Neuronal stem cell (in vitro differentiated cells): ENCODE measurements at places on chromosomes 6 and 20.

GRCh38 chr6:159249128-159249527 lies 79.9 kb downstream of the FNDC1 start:
- H3K27me3 ChIP-seq = no peaks in the 10 kb centered on the region
- H3K36me3 ChIP-seq = no peaks in the 10 kb centered on the region
- DNase-seq = no peak
- H3K27ac ChIP-seq = no peak overlapping the region

- no peak for DNase-seq
- no peak overlapping the region for H3K4me3 ChIP-seq
- peaks cover 2% of the 10 kb centered on the region for H3K36me3 ChIP-seq
Observed at GRCh38 chr6:170230520-170231292, 60.2 kb downstream of the DLL1 start.

GRCh38 chr6:158002249-158002950 lies 20.7 kb downstream of the SYNJ2 start:
- H3K36me3 ChIP-seq = no peaks in the 10 kb centered on the region
- no peak overlapping the region for H3K27ac ChIP-seq
- no peaks in the 10 kb centered on the region for H3K27me3 ChIP-seq
- H3K4me3 ChIP-seq = no peak overlapping the region
- DNase-seq = no peak

- H3K36me3 ChIP-seq = peaks cover 2% of the 10 kb centered on the region
- no peak for DNase-seq
- H3K27me3 ChIP-seq = no peaks in the 10 kb centered on the region
- H3K4me3 ChIP-seq = no peak overlapping the region
- H3K4me1 ChIP-seq = no peaks in the 10 kb centered on the region
Observed at GRCh38 chr6:88908598-88909548, 54.5 kb downstream of the RNGTT start.

DNA sequence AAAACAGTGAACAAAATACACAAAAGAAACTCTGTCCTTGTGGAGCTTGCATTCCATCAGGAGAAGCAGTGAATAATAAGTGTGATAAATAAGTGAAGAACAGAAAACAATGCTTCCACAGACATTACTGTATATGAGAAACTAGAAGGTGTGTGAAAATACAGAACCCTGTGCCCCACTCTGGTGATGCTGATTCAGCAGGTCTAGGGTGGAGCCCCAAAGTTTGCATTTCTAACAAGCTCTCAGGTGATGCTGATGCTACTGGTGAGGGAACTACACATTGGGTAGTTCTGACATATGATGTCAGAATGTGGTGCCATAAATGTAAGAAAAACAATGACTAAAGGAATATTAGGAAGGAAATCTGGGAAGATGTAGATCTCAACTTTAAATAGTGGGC lies 601.4 kb upstream of the BTBD3 start:
- no peak overlapping the region for H3K4me3 ChIP-seq
- no peak for DNase-seq

GRCh38 chr6:52216932-52217575 lies 27.2 kb downstream of the IL17F start:
- H3K4me3 ChIP-seq = no peak overlapping the region
- no peak overlapping the region for H3K27ac ChIP-seq
- no peaks in the 10 kb centered on the region for H3K36me3 ChIP-seq
- DNase-seq = no peak
- no peaks in the 10 kb centered on the region for H3K27me3 ChIP-seq

- H3K36me3 ChIP-seq = no peaks in the 10 kb centered on the region
- H3K4me3 ChIP-seq = no peak overlapping the region
- no peak overlapping the region for H3K27ac ChIP-seq
- H3K4me1 ChIP-seq = no peaks in the 10 kb centered on the region
- no peak for DNase-seq
- H3K27me3 ChIP-seq = no peaks in the 10 kb centered on the region
Observed at GRCh38 chr6:18632670-18633410, 245.7 kb downstream of the RNF144B start.

- peak within 1 kb of the TSS; percentile 100 for H3K4me3 ChIP-seq
- DNase-seq = peak; percentile 92
- peak within 1 kb of the TSS; percentile 86 for H3K27ac ChIP-seq
- H3K4me1 ChIP-seq = peaks cover 6% of the 10 kb centered on the region
- H3K27me3 ChIP-seq = no peaks in the 10 kb centered on the region
- peaks cover 71% of the 10 kb centered on the region for H3K36me3 ChIP-seq
Observed at GRCh38 chr6:159790149-159790955, at the start of gene MRPL18. TSS of gene MRPL18 (plus strand) at chr6:159790467. CDS start at chr6:159790588, 121 bp downstream.

DNA sequence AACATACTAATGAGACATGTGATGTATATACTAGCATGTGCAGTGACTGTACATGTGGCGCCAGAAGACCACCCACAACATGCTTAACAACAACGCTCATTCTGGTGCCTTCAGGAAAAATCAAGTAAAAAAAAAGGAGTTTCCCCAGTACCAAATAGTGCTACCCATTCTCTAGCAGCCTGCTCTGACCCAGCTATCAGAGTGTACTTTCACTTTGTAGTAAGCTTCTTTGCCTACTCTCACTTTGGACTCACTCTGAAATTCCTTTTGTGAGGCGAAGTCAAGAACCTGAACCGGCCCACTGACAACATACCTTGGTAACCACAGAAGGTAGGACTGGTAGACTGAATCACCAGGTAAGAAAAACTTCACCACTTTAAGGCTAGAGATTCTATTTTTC lies 1100.0 kb downstream of the GRIK2 start:
- no peak for DNase-seq
- H3K27me3 ChIP-seq = no peaks in the 10 kb centered on the region
- H3K4me1 ChIP-seq = no peaks in the 10 kb centered on the region
- H3K4me3 ChIP-seq = no peak overlapping the region
- H3K36me3 ChIP-seq = no peaks in the 10 kb centered on the region

DNA sequence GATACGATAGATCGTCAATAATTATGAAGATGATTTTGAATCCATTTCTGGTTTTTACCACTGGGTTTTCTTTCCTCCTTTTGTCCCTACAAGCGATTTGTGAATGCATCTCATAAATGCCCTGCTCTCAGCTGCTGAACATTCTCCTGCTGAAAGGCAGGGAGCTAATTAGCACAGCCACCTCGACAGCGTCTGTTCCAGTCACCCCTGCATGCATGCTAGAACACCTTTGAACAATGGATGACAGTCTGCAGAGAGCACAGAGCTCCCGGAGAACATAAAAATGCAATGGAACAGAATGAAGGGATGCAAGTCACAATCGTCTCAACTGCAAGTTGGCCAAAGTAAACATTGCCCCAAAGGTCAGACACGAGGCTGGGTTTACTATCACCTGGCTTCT lies 105.8 kb downstream of the SLC35B3 start:
- H3K4me3 ChIP-seq = no peak overlapping the region
- peak; percentile 26 for DNase-seq

DNA sequence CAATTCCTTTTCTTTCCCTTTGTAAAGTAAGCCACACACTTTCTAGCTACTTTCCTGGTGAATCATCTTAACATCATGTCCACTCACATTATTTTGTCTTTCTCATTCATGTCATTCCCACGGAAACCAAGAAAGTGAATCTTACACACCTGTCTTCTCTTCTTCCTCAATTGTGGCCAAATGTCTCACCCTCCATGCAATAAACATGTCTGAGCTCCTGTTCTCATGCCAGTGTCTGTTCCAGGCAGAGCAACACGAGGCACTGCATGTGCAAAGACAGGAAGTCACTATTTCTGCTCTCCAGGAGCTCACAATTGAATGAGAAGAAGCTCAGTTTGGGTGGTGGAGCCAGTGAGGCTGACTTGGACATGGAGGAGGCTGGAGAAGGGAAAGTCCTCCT lies 29.0 kb upstream of the TMEM244 start:
- no peaks in the 10 kb centered on the region for H3K27me3 ChIP-seq
- H3K27ac ChIP-seq = no peak overlapping the region
- no peaks in the 10 kb centered on the region for H3K36me3 ChIP-seq
- DNase-seq = no peak

DNA sequence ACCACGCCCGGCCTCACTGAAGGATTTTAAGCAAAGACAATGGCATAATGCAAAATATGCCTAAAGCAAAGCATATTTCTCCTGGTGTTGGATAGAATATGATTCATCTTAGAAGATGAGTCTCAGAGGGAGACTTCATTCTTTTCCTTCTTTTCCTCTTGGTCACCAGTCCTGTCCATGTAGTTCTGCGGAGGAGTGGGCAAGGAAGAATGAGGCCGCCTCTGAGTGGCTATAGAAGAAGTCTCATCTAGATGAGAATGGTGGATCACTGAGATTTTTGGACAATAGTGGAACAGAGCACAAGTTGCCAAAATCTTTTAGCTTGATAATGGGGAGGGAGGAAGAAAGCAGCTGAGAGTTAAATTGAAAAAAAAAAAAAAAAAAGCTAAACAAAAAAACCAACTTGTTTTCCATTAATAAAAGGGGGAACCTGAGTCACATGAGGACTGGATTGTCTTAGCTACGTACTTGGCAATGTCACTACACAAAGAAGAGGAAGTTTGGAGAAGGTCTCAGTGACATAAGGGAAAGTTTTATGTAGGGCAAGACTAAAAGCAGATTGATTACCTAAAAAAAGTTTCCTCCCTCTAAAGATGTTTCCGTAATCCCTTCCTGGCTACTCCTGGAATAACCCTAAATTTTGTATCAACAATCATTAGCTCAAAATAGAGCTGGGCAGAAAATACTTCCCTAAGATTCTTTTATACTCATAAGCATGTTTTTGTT lies 6.0 kb downstream of the CD83 start:
- no peak overlapping the region for H3K27ac ChIP-seq
- H3K36me3 ChIP-seq = no peaks in the 10 kb centered on the region
- peaks cover under 1% of the 10 kb centered on the region for H3K27me3 ChIP-seq
- no peaks in the 10 kb centered on the region for H3K4me1 ChIP-seq
- no peak overlapping the region for H3K4me3 ChIP-seq

DNA sequence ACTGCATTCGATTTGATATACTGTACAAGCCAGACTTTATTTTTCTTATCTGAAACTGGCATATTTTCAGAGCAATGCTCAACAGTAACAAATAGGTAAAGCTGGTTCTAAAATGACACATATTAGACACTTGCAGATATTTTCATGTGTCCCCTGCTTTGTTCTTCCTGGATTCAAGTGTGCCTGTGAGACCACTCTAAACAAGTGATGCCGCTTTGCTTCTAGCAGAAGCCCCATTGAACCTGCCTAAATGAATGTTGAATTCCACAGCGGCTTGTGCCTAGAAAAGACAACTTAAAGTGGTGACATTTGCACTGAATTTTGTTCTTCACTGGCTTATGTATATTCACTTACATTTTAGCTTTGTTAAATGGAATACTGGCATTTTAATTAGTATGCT lies 115.7 kb downstream of the AKAP7 start:
- no peaks in the 10 kb centered on the region for H3K27me3 ChIP-seq
- no peak overlapping the region for H3K4me3 ChIP-seq
- peaks cover 4% of the 10 kb centered on the region for H3K4me1 ChIP-seq
- no peak for DNase-seq

- peak overlapping the region; percentile 11 for H3K4me3 ChIP-seq
- no peak overlapping the region for H3K27ac ChIP-seq
- DNase-seq = no peak
- H3K4me1 ChIP-seq = peaks cover 28% of the 10 kb centered on the region
- H3K27me3 ChIP-seq = no peaks in the 10 kb centered on the region
- no peaks in the 10 kb centered on the region for H3K36me3 ChIP-seq
Observed at GRCh38 chr20:57685146-57685758, 24.6 kb downstream of the PMEPA1 start.

- DNase-seq = no peak
- H3K4me3 ChIP-seq = no peak overlapping the region
- no peak overlapping the region for H3K27ac ChIP-seq
- peaks cover 5% of the 10 kb centered on the region for H3K4me1 ChIP-seq
- no peaks in the 10 kb centered on the region for H3K36me3 ChIP-seq
Observed at GRCh38 chr6:16334671-16335070, 96.3 kb downstream of the GMPR start.

GRCh38 chr6:55082021-55082420 lies 92.3 kb upstream of the HCRTR2 start:
- H3K36me3 ChIP-seq = no peaks in the 10 kb centered on the region
- no peak for DNase-seq
- no peak overlapping the region for H3K4me3 ChIP-seq
- no peaks in the 10 kb centered on the region for H3K4me1 ChIP-seq

GRCh38 chr20:47610945-47611250 lies 109.2 kb downstream of the NCOA3 start:
- DNase-seq = no peak
- no peak overlapping the region for H3K4me3 ChIP-seq
- H3K4me1 ChIP-seq = no peaks in the 10 kb centered on the region
- H3K36me3 ChIP-seq = peaks cover 7% of the 10 kb centered on the region

- H3K27ac ChIP-seq = no peak overlapping the region
- DNase-seq = no peak
- H3K36me3 ChIP-seq = no peaks in the 10 kb centered on the region
- H3K4me3 ChIP-seq = no peak overlapping the region
Observed at GRCh38 chr6:156731396-156731795, 45.8 kb upstream of the ARID1B start.
